ENCODE measurements at places on chromosomes 11 and 22. TPM values are rescaled to one million over a fixed set of nuclear protein-coding genes. Genes with fewer than 3 reads are reported as not detected.

DNA sequence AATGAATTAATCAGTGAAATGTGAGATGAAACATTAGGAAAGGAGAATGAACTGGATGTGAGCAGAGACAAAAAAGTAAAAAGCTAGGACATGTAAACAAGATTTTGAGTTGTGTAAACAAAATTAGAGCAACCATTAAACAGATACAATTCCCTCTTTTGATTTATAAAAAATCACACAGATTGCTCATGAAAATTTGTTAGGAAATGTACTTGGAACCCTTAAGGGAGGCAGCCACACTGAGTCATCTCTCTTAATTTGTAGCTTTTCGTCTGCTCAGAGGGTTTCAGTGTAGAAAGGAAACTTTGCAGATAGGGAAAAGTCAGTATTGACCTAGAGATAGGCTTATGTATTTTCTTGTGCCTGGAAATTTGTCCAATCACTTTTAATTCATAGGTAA, 49.6 kb upstream of the ME3 start:
- no peaks in the 10 kb centered on the region for H3K36me3 ChIP-seq
- no peak overlapping the region for H3K27ac ChIP-seq
- no peak overlapping the region for H3K4me3 ChIP-seq

GRCh38 chr22:36331912-36332622, 55.7 kb downstream of the MYH9 start:
- peaks cover 8% of the 10 kb centered on the region for H3K36me3 ChIP-seq
- peaks cover 92% of the 10 kb centered on the region for H3K4me1 ChIP-seq
- H3K27me3 ChIP-seq, result no peaks in the 10 kb centered on the region
- DNase-seq, result peak; percentile 77
- H3K27ac ChIP-seq, result peak overlapping the region; percentile 99

- no peaks in the 10 kb centered on the region for H3K27me3 ChIP-seq
- H3K27ac ChIP-seq, result no peak overlapping the region
- no peak overlapping the region for H3K4me3 ChIP-seq
- DNase-seq, result no peak
- peaks cover 4% of the 10 kb centered on the region for H3K36me3 ChIP-seq
- no peaks in the 10 kb centered on the region for H3K4me1 ChIP-seq
These were observed 138.6 kb downstream of the WNT7B start for GRCh38 chr22:45838305-45838887.

The ARHGEF17 gene
- total RNA-seq, result 54.0 TPM

The FGF4 gene
- total RNA-seq, result not detected

DNA sequence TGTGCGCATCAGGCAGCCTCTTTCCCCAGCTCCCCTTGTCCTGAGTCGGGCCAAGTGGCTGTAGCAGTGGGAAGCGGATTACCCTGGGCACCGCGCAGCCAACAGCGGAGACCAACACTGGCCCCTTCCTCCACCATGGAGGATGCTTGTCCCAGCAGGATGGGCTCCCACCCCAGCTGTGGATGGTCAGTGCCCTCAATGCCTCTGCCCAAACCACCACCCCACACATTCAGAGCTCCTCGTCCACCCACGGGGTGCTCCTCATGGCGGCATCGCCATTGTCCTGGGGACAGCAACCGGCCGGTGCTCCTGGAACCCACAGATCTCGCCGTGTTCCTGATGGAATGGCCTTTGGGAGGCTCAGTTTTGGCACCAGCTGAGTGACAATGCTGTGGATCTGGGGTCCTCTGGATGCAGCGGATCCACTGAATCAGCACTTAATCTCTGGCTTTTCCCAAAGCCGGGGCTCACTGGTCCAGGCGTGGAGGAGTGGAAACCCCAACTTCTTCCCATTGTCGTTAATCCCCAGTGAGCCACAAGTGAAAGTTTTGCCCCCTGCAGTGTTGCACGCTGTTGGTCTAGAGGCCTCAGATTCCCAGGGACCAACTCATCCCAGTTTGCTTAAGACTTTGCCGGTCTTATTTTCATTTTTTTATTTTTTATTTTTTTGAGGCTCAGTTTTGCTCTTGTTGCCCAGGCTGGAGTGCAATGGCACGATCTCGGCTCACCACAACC, 4.1 kb upstream of the B4GALNT4 start:
- no peak for DNase-seq
- peaks cover 20% of the 10 kb centered on the region for H3K27me3 ChIP-seq
- H3K36me3 ChIP-seq, result no peaks in the 10 kb centered on the region
- H3K4me3 ChIP-seq, result no peak overlapping the region
- H3K27ac ChIP-seq, result no peak overlapping the region

The FXYD6 gene
- total RNA-seq, result 34.2 TPM

The DCHS1 gene
- total RNA-seq, result 5.6 TPM

The STX3 gene
- total RNA-seq, result 44.0 TPM

The CBLIF gene
- not detected for total RNA-seq

DNA sequence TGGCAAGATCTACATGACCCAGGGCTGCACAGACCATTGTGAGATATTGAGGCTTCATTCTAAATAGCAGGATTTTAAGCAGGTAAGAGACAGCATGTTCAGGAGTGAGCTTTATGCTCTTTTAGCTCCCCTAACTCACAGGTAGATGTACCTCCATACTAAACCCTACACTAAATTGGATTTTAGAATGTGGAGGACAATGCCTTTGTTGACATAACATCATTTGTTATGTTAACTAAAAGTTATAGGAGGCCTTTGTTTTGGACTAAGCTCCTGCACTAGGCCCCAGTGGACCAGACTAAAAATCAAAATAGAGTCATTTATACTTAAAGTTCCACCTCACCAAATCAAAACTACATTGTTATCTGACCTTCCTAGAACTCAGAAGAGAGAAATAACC, 6.8 kb downstream of the DDIAS start:
- DNase-seq, result no peak
- H3K36me3 ChIP-seq, result no peaks in the 10 kb centered on the region
- no peaks in the 10 kb centered on the region for H3K27me3 ChIP-seq
- no peaks in the 10 kb centered on the region for H3K4me1 ChIP-seq
- no peak overlapping the region for H3K27ac ChIP-seq
- H3K4me3 ChIP-seq, result no peak overlapping the region

The TRIM29 gene
- 1.6 TPM for total RNA-seq

GRCh38 chr22:50583294-50583861, 729 bp upstream of the CHKB start:
- no peak for DNase-seq
- H3K27ac ChIP-seq, result no peak overlapping the region
- peak overlapping the region; percentile 51 for H3K4me3 ChIP-seq
- H3K27me3 ChIP-seq, result no peaks in the 10 kb centered on the region
- no peaks in the 10 kb centered on the region for H3K36me3 ChIP-seq
- H3K4me1 ChIP-seq, result peaks cover 31% of the 10 kb centered on the region

GRCh38 chr11:116895048-116895757, 57.8 kb upstream of the APOA1 start:
- peaks cover 13% of the 10 kb centered on the region for H3K4me1 ChIP-seq
- DNase-seq, result no peak
- peaks cover 10% of the 10 kb centered on the region for H3K36me3 ChIP-seq
- no peak overlapping the region for H3K4me3 ChIP-seq

DNA sequence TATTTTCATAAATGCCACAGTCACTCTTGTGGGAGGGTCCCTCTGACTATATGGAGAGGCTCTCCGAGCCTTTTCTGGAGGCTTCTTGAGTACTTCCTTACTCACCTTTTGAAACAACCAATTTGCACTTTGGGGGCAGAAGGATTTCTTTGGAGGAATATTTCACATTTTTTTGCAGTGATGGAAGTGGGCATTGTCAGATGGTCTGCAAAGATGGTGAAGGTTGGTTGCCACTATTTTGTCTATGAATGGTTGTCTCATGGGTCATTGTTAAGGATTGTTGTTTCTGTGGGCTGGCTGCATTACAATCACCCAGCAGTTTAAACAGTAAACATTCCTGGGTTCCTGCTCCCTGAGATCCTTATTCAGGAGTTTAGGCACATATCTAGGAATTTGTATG, 388.2 kb downstream of the TMEM135 start:
- no peak overlapping the region for H3K27ac ChIP-seq
- no peak for DNase-seq
- no peaks in the 10 kb centered on the region for H3K36me3 ChIP-seq
- no peak overlapping the region for H3K4me3 ChIP-seq
- H3K4me1 ChIP-seq, result no peaks in the 10 kb centered on the region

- DNase-seq, result no peak
- peaks cover 51% of the 10 kb centered on the region for H3K4me1 ChIP-seq
- H3K27me3 ChIP-seq, result no peaks in the 10 kb centered on the region
- H3K4me3 ChIP-seq, result no peak overlapping the region
- no peaks in the 10 kb centered on the region for H3K36me3 ChIP-seq
These were observed 7.3 kb downstream of the CERK start for GRCh38 chr22:46730568-46731245.

DNA sequence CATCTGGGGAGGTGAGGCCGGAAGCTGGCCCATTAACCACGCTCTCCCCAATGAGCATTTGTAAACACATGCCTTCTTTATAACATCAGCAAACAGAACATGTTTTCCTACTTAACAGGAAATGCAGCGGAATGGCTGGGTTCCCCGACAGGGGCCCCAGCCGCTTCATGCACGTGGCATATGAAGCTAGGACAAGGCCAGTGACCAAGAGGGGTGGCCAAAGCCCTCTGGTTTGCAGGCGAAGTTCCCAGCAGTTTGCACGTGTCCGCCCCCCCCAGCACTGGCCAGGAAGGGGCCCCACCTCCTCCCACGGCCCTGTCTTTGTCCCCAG, 38.7 kb upstream of the LINC01488 start:
- peak; percentile 28 for DNase-seq
- peak overlapping the region; percentile 87 for H3K27ac ChIP-seq
- no peak overlapping the region for H3K4me3 ChIP-seq

DNA sequence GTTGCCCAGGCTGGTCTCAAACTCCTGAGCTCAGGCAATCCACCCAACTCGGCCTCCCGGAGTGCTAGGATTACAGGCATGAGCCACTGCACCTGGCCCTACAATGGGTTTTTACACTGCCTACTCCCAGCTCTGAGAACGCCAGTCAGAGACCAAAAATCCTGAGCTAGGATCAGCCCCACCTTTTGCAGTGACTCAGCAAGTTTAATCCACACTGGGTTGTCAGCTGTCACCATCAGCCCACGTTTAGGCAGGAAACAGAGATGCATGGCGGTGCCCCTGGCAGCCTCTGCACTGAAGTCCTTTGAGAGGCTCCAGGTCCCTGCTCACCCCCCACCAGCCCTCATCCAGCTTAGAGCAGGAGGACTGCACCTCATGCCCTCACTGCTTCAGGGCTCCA, 117.6 kb downstream of the ARHGAP8 start:
- H3K4me3 ChIP-seq, result no peak overlapping the region
- DNase-seq, result peak; percentile 62
- no peaks in the 10 kb centered on the region for H3K4me1 ChIP-seq
- no peaks in the 10 kb centered on the region for H3K36me3 ChIP-seq

- no peak overlapping the region for H3K4me3 ChIP-seq
- no peaks in the 10 kb centered on the region for H3K4me1 ChIP-seq
- no peaks in the 10 kb centered on the region for H3K27me3 ChIP-seq
These were observed 300.5 kb downstream of the NTM start for GRCh38 chr11:131670876-131671275.

The APOA4 gene
- total RNA-seq, result not detected

GRCh38 chr11:105132716-105133511, 6.7 kb downstream of the CARD18 start:
- H3K27me3 ChIP-seq, result no peaks in the 10 kb centered on the region
- no peaks in the 10 kb centered on the region for H3K36me3 ChIP-seq
- H3K4me1 ChIP-seq, result no peaks in the 10 kb centered on the region
- no peak for DNase-seq

- DNase-seq, result no peak
- no peaks in the 10 kb centered on the region for H3K27me3 ChIP-seq
- H3K27ac ChIP-seq, result no peak overlapping the region
- no peak overlapping the region for H3K4me3 ChIP-seq
These were observed 9.7 kb downstream of the MRGPRF start for GRCh38 chr11:69003301-69003865.

DNA sequence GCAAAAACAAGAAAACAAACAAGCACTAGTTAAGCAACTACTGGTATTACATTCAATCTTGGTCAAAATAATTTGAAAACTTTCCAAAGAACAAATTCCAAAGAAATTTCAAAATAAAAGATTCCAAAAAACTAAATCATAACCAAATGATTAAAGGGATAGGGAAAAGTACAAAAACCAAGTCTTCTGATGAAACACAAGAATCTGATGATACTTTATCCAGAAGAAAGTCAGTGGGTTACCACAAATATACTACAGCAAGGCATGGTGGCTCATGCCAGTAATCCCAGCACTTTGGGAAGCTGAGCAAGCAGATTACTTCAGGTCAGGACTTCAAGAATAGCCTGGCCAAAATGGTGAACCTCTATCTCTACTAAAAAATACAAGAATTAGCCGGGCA, 59.1 kb downstream of the NUP98 start:
- H3K4me1 ChIP-seq, result no peaks in the 10 kb centered on the region
- no peaks in the 10 kb centered on the region for H3K27me3 ChIP-seq
- no peak overlapping the region for H3K27ac ChIP-seq
- peaks cover 33% of the 10 kb centered on the region for H3K36me3 ChIP-seq
- H3K4me3 ChIP-seq, result no peak overlapping the region

- DNase-seq, result no peak
- H3K27me3 ChIP-seq, result no peaks in the 10 kb centered on the region
- no peaks in the 10 kb centered on the region for H3K36me3 ChIP-seq
- no peaks in the 10 kb centered on the region for H3K4me1 ChIP-seq
These were observed 42.0 kb upstream of the LIPT2 start for GRCh38 chr11:74535371-74536160.

DNA sequence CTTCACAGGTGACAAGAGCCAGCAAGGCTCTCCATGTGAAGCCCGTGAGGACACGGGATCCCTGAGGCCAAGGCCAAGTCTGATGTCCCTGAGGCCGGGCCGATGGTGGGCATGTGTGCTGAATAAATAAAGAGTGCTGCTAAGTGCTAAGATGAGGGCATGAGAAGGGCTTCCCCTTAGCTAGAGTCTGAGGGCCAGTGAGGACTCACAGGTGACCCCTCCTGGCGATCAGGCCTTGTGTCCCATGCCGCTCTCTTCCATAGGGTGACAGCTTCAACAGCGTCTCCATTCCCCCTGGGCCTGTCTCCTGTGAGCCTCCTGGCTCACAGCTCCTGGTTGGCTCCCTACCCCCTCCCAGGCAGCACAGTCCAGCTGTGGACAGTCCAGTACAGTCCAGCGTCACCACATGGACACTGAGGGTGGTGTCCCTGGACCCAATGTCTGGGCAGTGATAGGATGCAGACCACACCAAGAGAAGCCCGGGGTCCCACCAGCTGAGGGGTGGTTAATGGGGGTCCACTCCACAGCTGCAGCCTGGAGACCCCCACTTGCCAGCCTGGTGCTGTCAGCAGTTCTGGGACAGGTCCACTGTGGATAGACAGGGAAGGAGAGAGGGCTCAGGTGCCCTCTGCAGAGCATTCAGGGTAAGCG, 1033.2 kb downstream of the TBC1D22A start:
- H3K27me3 ChIP-seq, result no peaks in the 10 kb centered on the region
- H3K4me3 ChIP-seq, result no peak overlapping the region
- DNase-seq, result no peak
- H3K36me3 ChIP-seq, result no peaks in the 10 kb centered on the region

GRCh38 chr11:95494167-95494566, 263.2 kb upstream of the SESN3 start:
- H3K4me3 ChIP-seq, result no peak overlapping the region
- no peak for DNase-seq
- no peaks in the 10 kb centered on the region for H3K36me3 ChIP-seq
- no peak overlapping the region for H3K27ac ChIP-seq
- H3K27me3 ChIP-seq, result no peaks in the 10 kb centered on the region
